ENCODE measurements at places on chromosomes 3 and 15.
A peak's percentile ranks its signal among the peaks of the same experiment; 100 is the strongest.

GRCh38 chr15:75353604-75354003, 6.8 kb downstream of the NEIL1 start:
- DNase-seq: no peak

DNA sequence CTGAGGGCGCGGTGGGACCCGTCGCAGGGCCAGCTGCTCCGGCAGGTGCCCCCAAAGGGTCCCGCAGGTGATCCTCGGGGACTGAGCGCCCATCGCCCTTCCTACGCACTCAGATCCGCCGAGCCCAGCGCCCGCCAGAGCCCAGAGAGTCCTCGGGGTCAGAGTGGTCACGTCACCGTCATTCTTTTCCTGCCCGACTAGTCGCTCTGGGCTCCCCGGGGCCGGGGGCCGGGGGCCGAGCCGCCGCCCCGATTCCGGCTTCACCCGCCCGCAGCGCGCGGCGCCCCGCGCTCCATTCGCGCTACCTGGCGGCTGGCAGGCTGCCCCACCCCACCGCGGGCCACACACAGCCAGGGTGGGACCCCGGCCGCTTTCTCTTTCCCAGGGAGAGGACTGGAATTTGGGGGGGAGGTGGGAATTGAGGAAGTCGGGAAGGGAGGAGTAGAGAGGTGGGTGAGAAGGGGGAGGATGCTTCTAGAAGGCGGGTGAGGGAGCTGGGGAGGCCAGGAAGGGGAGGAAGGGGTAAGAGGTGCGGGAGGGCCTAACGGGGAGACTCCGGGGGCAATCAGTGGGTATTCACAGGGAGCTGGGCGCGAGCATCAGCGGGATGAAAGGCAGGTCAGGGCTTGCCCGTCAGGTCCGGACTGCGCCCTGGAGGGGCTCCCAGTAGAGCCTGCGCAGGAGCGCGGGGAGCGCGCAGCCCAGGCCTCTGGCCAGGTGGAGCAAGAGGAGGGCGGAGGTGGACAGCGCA, 36.1 kb upstream of the EPHB3 start:
- DNase-seq: peak; percentile 86

DNA sequence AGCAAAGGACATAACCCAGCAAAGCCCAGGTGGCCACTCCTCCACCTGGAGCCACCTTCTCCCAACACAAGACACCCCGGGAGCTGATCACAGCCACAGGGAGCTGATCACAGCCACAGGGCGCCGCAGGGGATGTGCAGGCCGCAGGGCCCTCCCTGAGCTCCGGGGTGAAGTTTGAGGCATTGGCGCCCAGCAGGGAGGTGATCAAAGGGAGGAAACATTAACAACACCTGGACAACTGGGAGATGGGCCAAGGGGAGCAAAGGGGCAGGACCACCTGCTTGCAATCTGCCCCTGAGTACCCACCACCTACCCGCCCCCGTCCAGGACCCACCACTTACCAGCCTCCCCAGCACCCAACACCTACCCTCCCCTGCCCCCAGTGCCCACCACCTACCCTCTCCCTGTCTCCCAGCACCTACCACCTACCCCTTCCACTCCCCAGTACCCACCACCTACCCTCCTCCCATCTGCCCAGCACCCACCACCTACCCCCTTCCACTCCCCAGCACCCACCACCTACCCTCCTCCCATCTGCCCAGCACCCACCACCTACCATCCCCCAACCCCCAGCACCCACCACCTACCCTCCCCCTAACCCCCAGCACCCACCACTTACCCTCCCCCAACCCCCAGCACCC, 2.4 kb downstream of the UROC1 start:
- no peak for DNase-seq

- no peak for DNase-seq
These were observed 42.4 kb downstream of the ST3GAL6 start for GRCh38 chr3:98805571-98805970.

DNA sequence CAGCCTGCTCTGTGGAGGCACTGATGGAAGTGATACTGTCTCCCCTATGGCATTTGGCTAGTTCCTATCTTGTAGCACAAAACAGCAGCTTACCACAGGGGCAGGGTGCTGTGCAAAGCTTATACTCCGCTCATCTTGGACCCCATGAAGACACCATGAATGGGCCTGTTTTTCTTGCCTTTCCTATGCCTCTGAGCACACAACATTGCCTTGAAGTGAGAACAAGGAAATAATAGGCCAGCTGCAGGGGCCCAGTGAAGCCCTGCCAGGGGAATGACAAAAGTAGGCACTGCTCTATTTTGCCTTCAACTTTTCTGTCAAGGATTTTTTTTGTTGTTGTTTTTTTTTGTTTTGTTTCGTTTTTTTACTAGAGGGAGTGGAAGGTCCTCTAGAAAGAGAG, 110.3 kb downstream of the PDE8A start:
- no peak for DNase-seq

GRCh38 chr3:99794485-99794884, 23.2 kb upstream of the CMSS1 start:
- no peak for DNase-seq

DNA sequence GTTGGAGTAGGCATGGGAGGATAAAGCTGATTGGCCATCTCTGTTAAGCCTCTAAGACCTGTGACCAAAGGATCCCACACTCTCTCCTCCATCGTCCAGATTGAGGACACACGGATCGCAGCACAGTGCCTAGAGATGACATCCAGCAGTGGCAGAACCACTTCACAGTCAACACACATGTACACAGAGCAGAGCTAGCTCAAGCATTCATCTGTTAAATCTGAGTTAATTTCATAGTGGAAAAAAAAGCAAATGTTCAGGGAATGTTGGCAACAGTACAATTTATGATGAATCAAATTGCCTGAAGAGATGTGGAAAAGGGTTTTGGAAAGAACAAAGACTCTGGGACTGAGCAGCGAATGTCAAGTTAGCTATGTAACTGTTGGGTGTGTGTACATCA, 108.1 kb upstream of the PLAAT1 start:
- DNase-seq: no peak

- DNase-seq: no peak
These were observed 53.5 kb upstream of the SPATA12 start for GRCh38 chr3:57006949-57007419.

- no peak for DNase-seq
These were observed 4.3 kb downstream of the RHOV start for GRCh38 chr15:40869686-40870085.

GRCh38 chr3:43257850-43258249, 28.5 kb upstream of the SNRK start:
- DNase-seq: no peak

GRCh38 chr15:99348412-99348811, 97.1 kb downstream of the LRRC28 start:
- no peak for DNase-seq

DNA sequence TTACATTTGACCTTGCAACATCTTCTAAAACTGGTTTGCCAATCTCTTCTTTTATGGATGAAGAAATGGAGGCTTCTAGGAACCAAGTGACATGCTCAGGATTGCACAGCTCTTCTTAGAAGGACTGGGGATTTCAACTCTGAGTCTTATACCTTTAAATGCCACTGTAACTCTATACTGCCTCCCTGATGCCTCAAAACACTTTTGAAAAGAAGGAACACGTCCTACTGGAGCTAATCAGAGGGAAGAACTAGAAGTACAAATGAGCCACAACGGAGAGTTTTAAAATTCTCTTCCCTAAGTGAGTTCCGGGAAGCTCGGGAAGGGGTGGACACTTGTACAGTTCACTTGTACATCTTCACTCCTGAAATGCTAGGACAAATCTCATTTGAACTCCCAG, 949 bp upstream of the MITF start:
- DNase-seq: no peak

DNA sequence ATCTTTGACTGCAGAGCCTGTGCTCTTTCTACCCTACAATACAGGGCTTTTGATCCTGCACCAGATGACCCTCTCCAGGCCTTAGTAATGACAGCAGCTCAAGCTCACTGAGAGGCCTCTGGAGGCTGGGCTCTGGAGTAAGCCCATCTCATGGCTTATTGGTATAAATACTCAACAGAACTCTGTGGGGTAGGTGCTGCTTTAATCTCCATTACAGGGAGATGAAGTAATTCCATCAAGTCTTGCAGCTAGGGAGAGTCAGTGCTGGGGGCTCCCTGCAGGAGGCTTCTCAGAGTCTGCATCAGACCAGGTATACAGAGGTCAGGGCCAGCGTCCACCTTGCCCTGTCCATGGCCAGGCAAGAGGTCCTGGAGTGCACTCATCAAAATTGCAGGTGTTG, 89.2 kb upstream of the SLC6A11 start:
- peak; percentile 17 for DNase-seq

DNA sequence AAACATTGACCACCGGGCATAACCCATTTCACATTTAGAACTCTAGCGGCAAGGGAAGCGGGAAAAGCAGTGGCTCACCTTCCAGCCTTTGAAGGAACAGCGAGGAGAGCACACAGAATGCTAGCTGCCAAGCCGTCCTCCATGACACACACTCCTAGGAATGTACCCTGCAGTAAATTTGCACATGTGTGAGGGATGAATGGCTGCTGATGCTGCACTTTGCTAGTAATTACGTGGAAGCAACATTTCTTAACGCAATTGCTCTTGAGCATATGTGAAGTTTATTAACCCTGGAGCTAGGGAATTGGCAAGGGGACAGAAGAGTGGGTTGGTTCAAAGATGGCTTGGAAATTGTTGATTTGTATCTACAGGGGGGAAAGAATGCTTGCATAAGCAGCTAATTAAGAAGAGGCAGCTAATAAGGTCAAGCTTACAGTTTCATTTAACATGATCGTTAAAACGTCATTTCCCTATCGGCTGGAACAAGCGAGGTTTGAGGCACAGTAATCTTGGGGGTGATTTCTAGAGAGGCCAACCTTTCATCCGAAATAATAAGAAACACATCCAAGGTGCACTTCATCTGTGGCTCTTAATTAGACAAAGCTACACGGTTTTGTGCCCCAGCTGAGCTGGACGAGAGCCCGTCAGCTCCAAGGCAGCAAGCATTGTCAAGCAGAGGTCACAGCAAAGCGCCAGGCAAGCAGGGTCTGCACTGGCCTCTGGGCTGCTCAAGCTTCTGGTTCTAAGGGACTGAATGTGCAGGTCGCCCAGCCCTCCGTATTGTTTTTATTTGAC, 123.4 kb downstream of the CHSY1 start:
- DNase-seq: peak; percentile 77

- DNase-seq: peak; percentile 87
These were observed 13.4 kb downstream of the HACD2 start for GRCh38 chr3:123571264-123571972.

GRCh38 chr3:196631682-196632045, 7.8 kb upstream of the NRROS start:
- DNase-seq: no peak

DNA sequence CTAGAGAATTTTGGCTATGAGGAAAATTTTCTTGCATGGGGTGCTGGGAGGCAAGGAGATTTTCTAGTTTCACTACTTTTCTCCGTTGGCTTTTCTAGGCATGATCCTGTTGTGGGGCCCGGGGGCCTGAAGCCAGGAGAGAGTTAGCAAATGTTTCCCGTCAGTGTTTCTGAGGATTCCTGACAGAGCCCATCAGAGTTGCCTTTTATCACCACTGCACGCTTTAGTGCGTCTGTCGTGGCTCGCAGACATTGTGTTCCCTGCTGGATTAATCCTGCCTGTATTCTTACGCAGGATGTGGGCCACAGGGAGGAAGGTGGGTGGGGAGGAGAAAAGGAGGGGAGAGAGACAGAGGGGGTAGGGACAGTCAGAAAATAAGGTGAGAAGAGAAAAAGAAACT, 18.1 kb upstream of the BOC start:
- peak; percentile 79 for DNase-seq

GRCh38 chr3:27614592-27614991, 107.5 kb downstream of the EOMES start:
- DNase-seq: no peak

DNA sequence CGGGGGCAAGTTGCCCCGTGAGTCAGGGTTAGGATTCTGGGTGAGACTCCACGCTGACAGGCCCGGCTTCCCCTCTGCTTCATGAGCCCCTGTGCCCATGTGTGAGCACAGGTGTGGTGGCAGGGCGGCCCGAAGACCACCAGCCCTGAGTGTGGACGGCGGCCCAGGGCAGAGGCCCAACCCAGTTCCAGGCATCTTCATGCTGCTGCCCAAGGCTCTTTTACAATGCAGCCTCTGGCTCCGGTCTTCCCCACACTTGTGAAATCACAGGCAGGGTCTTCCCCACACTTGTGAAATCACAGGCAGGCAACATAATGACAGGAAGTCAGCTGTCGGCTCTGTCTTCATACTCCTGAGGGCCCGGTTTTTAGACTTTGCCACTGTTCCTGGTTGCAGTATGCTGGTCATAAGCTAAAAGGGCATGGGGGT, 78.8 kb downstream of the AAGAB start:
- no peak for DNase-seq

DNA sequence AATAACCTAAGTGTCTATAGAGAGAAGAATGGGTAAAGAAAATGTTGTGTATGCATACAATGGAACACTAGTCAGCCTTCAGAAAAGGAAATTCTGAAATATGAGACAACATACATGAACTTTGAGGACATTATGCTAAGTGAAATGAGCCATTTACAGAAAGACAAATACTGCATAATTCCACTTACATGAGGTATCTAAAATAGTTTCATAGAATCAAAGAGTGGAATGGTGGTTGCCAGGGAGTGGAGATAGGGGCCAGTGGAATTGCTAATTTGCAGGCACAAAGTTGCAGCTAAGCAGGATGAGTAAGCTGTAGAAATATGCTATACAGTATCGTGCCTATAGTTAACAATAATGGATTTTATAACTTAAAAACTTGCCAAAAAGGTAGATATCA, 779.6 kb upstream of the ARPP21 start:
- DNase-seq: no peak

DNA sequence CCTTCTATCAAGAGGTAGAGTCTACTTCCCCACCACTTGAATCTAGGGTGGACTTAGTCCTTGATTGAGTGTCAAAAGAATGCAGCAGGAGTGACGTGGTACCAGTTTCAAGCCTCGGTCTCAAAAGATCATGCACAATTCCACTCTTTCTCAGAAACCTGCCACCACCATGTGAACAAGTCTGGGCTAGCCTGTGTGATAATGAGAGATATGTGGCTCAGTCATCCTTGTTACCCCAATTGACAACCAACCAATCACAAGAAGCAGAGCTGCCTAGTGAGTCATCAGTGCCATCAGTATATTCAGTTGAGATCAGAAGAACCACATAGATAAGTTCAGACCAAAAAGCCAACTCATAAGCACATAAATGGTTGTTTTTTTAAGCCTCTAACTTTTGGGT, 374.5 kb downstream of the IL20RB start:
- DNase-seq: no peak

DNA sequence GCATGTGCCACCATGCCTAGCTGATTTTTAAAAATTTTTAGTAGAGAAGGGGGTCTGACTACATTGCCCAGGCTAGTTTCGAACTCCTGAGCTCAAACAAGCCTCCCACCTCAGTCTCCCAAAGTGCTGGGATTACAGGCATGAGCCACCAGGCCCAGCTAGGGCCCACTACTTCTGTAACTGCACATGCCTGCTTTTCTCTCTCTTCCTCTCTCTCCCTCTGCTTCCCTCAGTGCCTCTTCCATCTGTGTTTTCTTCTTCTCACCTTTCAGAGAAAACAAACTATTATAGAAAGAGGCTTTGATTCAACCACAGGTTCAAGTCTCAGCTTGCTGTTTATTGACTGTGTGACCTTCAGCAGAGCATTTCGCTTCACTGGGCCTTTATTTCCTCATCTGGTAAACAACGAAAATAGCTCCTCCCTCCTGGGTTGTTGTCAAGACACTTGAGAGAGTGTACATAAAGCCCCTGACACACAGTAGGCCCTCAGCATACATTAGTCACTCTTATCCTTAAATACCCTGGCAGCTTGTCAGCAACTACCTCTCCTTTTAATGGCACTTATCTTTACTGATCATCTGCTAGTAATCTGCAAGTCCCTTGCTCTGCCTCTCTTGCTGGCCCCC, 10.2 kb downstream of the TADA3 start:
- DNase-seq: no peak
